HT1080 (cell line): ENCODE measurements at places on chromosomes 1 and 21. TPM values are rescaled to one million over a fixed set of nuclear protein-coding genes. Genes with fewer than 3 reads are reported as not detected.
A peak's percentile ranks its signal among the peaks of the same experiment; 100 is the strongest.

RPE65 gene
- not detected in 2 replicates for total RNA-seq

CPLANE2 gene
- 7.4 and 9.2 TPM in 2 replicates for total RNA-seq

DNA sequence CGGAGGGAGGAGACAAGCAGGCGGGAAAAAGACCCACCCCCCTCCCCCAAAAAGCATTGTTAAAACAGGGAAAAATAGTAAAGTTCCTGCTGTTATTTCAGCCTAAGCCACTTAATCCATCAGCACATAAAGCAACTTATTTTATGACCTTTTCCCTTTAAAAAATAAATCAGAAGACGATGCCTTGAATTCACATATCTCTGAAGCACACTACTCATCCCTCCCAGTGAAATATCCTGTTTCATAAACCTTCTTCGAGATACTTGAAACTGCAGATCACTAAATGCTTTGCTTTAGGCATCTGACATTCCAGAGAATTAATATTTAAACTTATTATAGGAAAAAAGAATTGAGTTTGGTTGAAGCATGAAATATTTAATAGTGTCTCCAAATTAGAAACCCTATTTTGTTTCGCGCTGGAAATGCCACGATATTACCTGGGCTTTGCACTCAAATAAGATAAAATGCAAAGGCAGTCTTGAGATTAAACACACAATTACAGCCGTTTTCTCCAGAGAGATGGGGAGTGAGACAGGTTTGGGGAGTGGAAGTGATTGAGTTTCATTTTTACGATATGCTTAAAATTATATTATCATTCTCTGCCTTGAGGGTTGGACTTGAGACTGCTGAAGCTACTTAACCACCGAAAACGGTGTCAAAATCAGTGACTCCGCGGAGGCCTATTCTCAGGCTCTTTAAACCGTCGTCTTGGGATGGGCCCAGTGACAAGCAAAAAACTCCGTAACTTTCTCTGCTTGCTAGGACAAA is 9.3 kb downstream of the GLIS1 start:
- no peak for DNase-seq

DNA sequence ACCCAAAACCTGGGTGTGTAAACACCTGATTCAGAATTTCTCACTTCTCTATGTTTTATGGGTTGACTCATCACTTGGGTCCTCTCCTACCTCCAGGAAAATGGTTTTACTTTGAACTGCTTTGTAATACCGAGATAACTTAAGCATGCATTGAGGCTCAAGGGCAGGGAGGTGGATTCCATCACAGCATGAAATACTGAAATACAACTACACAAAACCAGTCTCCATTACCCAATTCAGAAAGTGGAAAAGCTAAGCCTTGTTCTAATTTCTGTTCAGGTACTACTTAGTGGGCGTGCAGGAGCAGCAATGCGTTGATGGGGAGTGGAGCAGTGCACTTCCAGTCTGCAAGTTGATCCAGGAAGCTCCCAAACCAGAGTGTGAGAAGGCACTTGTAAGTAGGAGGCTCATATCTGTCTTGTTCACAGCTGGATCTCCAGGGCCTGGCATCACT is 6.1 kb upstream of the C4BPA start:
- DNase-seq = no peak

DNA sequence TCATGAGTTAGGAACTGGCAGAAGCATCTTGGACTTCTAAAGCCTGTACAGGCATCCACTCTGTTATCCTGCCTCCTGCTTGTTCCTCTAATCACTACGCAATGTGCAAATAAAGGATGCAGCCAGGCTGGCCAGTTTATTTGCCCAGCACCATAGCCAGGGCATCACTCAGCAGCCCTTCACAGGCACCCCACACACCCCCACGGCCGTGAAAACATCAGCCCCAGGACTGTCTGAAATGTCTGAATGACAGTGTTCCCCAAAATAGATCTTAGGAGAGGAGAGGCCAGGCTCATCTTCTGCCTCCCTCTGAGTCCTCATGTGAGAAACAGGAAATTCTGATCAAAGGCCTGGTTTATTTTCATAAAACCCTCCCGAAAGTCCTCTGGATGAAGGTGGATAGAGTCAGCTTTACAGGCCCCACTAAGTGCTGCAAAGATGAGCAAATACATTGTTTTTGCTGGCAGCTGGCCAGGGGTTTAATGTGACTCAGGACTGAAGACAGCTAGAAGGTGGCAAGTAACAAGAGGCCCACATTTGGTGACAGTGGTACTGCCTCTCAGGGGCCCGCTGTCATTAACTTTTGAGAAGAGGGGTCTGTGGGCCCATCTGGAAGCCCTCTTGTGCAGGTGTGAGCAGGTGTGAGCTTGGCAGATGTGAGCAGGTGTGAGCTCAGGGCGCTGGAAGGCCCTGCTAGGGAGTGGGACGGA is 32.9 kb downstream of the GRHL3 start:
- DNase-seq = peak; percentile 68
